ENCODE measurements at places on chromosomes 12 and 14.

DNA sequence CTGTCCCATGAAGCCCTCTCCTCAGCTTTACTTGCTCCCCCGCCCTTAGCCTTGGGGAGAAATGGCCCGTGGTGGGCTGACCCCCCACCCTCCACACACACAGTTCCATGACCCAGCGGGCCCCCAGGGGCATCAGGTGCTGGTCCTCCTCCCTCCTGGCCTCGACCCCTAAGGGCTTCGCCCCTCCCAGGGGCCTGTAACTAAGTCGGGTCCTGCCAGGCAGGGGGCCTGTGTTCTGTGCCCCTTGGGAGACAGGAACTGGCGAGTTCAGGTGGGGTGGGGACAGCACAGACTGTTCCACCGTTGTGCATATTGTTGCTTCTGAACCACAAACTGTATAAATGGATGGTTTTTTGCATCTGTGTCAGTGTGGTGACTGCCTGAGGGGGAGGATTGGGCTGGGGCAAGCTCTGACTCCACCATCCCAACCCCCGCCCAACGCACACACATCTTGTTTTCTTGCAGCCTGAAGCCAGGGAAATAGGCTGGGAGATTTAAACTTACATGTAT lies 8.8 kb downstream of the TAMALIN start:
- no peak for DNase-seq

DNA sequence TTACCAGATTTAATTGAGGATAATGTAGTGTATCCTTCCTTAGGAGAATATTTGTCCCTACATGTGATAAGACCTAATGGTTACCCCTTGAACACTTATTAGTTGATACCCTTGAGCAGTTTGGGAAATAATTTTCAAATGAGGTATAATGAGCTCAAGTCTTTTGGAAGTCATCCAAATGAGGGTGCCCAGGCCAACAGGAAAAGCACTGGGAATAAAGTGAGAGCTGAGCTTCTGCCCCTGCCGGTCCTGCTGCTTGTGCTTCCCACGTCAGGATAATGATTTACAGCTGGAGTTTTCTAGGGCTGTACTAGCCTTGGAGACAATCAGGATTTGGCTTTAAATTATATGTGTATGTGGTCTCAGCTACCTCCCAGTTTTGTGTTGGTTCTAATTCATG lies 178.8 kb upstream of the FRMD6 start:
- no peak for DNase-seq

GRCh38 chr12:106239241-106239950 lies 8.4 kb downstream of the CKAP4 start:
- no peak for DNase-seq

DNA sequence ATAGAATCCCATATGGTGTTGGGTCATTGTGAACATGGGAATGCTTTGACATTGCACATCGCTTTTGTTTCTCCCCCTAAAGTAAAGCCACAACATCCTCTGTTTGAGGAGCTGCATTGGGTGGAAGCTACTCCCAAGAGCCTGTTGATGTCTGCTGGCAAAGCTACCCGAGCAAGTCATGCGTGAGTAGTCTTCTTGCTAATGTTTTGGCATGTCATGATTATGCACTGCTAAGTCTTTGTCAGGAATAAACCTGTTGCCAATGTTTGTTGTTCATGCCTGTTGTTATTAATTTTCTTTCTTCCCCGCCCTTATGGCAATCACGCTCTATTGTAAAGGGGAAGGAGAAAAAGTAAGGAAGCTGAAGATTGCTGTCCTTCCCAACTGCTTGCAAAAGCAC lies 97.3 kb downstream of the EXOC5 start:
- DNase-seq: no peak

DNA sequence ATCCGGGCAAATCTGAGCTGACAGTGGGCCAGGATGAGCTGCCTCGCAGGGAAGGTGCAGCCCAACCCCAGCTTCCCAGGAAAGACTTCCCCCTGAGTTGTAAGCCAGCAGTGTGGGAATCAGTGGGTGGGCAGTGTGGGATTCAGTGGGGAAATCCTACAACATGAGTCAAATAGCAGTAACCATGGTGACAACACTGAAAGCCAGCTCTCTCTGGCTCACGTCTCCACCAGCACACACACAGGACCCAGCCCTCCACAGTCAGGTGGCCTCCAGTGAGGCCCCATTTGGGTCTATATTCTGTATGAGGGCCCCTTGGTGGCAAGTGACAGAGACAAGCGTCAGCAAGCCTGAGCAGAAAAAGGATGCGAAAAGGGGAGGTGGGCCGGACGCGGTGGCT lies 6.0 kb upstream of the LGALS3 start:
- DNase-seq: no peak

DNA sequence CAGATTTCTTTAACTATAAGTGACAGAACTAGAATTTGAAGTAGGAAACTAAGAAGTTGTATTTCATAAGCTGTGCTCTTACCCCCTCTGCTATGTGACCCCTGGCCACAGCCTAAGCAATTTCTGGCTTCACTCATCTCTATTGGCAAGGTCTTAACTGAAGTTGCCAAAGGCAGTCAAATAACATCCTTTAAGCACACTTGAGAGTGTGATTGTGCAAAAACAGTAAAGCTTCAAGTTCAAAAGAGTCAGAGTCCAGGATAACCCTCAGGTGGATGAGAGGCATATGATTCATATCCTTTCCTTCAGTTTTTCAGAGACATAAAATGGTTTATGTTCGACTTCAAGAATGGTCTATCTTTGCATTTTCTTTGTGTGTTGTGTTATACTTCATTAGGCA lies 45.2 kb downstream of the GRIP1 start:
- DNase-seq: no peak

DNA sequence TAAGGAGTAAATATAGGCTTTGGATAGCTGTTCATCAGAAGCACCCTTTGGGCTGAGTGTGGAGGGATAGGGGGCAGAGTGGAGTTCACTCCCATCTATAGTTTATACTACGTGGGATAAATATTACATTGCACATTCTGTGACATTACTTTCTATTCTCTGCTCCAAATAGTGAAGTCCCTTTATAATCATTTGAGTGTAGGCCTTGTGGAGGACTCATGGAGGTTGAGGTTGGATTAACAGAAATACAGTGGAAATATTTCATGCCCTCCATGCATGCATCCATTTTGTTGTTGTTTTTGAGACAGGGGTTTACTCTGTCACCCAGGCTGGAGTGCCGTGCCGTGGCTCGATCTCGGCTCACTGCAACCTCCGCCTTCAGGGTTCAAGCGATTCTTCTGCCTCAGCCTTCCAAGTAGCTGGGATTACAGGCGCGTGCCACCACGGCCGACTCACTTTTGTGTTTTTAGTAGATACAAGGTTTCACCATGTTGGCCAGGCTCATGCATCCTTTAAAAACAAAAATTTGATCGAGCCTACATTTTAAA lies 1.4 kb downstream of the CHPT1 start:
- DNase-seq: no peak

DNA sequence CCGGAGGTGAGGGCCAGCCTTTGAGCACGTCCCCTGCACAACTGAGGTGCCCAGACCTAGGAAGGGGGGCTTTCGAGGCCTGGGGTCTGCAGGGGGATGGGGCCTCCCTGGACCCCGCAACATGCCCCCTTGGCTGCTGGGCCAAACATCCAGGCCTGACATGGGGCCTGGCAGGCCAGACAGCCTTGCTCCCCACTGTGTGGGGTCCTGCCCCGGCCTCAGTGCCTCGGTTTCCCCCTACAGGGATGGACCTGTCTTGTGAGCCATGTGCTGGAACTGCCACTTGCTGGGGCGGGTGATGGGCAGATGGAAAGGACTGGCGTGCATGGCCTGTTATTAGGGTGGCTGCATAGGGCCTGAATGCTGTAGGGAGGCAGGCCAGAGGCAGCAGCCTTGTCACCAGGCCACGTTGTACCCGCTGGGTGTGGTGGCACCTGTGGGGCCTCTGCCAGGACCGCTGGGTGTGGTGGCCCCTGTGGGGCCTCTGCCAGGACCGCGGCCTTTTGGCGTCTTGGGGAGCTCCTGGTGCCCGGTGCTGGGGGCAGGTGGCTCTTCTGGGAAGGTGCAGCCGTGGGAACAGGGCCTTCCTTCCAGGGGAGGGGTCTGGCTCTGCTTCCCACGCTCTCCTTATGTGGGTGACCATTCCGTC lies 20.4 kb downstream of the ASPG start:
- DNase-seq: no peak

DNA sequence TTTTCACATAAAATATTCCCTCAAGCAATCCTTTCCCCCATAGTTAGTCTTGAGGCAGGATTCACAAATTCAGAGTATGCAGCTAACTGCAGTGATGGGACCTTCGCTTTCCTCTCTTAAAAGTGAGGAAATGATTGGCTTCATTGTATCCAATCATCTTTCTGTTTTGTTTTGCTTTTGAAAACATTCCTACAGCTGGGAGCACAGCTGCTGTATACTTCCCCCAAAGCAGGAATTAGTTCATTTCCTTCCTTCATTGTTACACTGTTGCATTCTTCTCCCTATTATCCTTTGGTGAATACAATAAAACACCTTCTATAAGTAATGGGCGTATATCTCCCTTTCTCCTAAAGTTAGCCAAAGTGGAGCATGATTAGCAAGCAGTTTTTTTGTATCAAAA lies 9.4 kb upstream of the GAS2L3 start:
- no peak for DNase-seq

DNA sequence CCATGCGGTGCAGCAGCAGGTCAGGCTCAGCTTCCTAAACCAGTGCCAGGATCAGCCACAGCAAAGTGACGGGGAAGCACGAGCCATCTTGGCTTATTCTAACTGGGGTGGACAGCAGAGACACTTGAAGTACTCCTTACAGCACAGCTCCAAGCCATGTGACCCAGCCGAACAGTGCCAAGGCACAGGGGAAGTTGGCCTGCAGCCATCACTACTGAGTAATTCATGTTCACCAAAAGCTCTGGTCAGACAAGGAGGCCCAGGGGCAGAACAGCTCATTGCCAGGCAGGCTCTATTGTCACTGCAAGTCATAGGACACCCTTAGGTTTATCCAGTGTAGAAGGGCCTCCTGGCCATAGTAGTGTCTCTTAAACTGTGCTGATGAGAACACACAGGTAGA lies 23.4 kb upstream of the SLC35F4 start:
- no peak for DNase-seq

- DNase-seq: no peak
These were observed 30.3 kb downstream of the CORO1C start for GRCh38 chr12:108700833-108701541.

DNA sequence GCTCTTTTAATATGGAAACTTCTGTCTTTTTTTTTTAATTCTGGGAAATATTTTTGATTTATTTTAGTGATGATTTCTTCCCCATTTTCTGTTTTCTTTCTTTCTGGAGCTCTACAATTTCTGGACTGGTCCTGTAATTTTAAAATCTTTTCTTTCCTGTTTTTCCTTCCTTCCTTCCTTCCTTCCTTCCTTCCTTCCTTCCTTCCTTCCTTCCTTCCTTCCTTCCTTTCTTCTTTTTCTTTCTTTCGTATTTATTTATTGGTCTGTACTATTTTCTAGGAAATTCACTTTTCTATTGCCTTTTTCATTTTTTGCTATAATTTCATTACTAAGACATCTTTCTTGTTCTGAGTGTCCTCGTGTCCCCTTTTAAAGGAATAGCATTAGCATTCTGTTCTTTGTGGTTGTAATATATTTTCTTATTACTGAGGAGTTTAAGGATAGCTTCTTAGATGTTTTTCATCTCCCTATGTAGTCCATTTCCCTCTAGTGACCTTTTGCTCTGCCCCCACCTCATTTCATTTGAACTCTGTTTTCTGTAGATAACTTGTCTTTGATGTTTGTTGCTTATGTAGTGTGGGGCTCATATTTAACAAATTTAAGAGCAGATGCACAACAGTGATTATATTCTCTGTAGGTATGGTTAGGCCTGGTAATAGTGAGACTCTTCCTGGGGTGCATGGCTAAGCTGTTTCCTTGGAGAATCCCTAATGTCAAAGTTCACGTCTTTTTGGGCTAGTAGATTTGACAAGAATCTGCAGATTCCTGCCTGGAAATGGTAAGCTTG lies 38.0 kb downstream of the TBC1D15 start:
- DNase-seq: no peak

- no peak for DNase-seq
These were observed 5.8 kb upstream of the NRXN3 start for GRCh38 chr14:78164226-78164853.

DNA sequence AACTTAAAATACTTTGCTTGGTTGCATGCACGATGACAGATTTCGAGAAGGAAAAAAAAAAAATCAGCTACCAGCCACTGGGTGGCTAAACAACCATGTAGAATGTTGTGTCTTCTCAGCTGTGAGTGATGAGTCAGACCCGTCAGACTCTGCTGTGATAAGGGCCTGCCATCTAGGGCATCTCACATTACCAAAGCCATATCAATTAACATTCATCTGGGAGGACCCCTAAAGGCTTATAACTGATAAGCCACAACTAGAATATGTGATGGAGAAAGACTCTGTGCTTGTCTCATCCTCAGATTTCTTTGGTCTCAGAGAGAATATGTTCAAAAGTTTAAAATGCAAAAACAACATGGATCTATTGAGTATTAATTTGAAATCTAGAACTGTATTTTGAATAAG lies 111.5 kb downstream of the PAX9 start:
- no peak for DNase-seq

DNA sequence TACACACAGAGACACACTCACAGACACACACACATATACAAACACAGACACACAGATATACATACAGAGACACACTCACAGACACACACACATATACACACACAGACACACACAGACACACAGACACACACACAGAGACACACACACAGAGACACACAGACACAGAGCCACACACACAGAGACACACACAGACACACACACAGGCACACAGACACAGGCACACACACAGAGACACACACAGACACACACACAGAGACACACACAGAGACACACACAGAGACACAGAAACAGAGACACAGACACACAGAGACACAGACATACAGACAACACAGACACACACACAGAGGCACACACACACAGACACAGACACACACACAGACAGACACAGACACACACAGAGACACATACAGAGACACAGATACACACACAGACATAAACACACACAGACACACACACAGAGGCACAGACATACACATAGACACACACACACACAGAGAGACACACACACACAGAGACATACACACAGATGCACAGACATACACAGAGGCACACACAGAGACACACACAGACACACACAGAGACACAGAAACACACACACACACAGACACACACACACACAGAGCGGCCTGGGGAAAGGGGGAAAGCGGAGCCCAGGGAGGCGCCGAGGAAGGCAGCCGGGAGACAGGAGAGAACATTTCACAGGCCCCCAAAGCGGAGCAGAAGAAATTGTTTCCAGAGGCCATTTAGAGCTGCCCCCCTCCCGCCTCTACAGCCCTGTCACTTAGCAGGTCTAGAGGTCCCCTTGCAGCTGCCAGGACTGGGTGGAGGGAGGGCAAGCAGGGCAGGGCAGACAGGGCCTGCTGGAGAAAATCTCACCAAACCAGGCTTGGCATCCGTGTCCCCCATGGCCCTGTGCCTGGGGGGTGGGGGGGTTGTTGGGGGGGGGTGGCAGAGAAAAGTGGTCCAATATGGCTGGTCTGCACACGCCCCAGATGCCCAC lies 38.9 kb downstream of the SERPINA3 start:
- DNase-seq: no peak

GRCh38 chr14:37712976-37713431 lies 117.6 kb downstream of the TTC6 start:
- no peak for DNase-seq

- no peak for DNase-seq
These were observed 36.0 kb downstream of the PTPN21 start for GRCh38 chr14:88518592-88519512.

- no peak for DNase-seq
These were observed 20.5 kb downstream of the RAP1B start for GRCh38 chr12:68631227-68631626.

GRCh38 chr12:10169104-10169503 lies 2.8 kb downstream of the OLR1 start:
- DNase-seq: no peak
